ENCODE measurements at places on chromosomes 11 and 22.

DNA sequence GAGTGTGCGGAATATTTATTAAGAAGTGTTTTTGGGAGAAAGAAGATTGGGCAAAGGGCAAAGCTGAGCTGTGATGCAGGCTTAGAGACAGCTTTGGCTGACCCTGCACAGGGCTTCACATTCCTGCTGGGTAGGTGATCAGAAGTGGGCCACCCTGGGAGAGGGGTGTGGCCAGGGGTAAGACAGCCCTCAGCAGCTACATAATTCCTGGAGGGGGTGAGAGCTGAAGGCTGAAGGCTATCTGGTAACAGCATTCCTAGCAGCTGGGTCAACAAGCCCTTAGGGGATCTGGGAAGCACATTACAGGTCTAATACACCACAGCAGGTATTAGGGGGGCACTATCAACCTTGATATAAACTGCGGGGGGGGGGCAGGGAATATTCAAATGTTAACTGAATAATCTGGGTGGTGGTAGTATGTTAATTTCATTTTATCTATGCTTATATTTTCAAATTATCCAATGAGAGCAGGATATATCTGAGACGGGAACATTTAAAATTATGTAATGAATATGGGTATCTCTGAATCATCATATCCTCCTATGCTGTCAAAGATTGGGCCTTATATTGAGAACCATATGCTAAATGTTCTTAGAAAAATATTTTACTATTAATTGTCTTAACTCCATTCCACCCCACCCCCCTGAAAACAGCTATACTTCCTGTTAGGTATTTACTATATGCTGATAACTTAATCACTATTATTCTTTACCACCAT is 5.9 kb downstream of the OOSP1 start:
- no peak for DNase-seq

DNA sequence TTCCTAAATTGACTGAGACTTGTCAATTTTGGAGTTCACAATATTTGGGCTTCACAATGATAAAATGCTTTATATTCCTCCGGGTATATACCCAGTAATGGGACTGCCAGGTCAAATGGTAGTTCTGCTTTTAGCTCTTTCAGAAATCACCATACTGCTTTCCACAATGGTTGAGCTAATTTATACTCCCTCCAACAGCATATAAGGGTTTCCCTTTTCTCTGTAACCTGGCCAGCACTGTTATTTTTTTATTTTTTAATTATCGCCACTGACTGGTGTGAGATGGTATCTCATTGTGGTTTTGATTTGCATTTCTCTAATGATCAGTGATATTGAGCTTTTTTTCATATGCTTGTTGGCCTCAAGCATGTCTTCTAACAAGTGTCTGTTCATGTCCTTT is 21.8 kb downstream of the NARS2 start:
- no peak for DNase-seq

- no peak for DNase-seq
Observed at GRCh38 chr11:107840129-107840484, 18.5 kb downstream of the SLC35F2 start.

DNA sequence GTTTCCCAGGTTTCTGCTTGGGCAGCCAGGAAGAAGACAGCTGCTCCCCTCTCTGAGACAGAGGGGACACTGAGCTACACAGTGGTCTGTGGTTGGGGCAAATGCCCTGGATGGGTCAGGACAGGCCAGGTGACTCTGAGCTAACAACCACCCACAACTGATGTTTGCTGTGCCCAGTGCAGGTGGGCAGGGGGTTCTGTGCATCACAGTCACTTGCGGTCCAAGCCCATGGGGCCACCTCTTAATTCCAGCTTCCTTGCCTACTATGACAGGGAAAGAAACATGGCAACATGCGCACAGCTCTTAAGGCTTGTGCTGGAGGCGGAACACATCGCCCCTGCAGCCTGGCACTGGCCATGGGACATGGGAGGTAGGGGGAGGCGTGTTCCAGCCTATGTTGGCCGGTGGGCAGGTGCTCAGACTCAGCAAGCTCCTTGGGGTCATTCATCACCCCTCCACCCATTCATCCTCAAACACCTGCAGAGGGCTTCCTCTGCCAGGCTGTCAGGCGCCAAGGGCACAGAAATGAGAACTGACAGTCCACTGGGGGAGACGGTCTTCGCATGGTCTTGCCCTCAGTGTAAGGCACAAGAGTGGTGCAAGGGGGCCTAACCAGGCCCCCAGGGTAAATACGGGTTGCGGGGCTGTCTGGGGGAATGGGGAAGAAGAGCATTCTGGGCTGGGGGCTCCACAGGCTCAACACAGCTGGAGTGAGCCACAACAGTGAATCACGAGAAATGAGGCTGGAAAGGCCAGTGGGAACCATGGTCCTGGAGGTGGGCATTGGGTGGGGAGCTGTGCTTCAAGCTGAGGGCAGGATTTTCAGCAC is 55.6 kb downstream of the ARFGAP3 start:
- peak; percentile 56 for DNase-seq

DNA sequence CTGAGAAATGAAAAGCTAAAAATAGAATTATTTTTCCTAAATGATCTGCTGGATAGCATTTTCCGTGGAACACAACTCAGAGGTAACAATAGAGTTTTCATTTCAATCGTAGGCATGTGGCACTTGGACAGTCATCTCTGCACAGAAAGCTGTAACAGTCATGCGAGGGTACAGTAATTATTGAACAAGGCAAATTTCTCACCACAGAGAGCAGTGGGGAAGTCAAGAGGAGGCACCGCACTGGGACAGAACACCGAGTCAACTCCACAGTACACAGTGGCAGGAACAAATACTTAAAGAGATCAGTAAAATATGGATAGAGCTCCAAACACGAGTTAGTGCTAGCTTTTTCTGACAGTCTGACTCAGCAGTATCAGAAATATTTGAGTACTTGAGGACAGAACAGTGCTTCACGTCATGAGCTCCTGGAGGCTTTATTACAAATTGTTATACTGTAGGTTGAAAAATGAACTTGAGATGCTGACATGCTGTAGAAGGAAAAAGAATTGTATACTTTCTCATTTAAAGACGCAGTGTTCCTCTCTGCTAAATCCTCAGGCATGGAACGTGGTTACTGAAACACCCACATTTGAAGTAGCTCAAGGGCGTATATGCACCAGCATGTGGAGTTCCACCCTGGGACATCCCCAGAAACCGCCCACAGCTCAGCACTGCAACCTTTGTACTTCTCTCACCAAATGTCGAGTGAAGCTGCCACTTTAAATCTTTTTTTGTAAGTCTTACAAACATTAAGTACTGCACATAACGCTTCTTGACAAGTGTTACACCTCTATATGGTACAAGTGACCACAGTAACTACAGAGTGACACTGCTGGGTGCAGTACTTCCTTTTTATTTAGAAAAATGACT is 27.4 kb upstream of the YPEL1 start:
- DNase-seq: no peak

GRCh38 chr22:27461470-27461869 is 340.1 kb downstream of the MN1 start:
- no peak for DNase-seq

Measured in left forelimb (tissue), 1 donor.